ENCODE measurements at places on chromosomes 16 and 17. TPM values are rescaled to one million over a fixed set of nuclear protein-coding genes. Genes with fewer than 3 reads are reported as not detected.

- H3K4me3 ChIP-seq, result no peak overlapping the region
- no peaks in the 10 kb centered on the region for H3K27me3 ChIP-seq
- H3K4me1 ChIP-seq, result peaks cover 14% of the 10 kb centered on the region
- H3K27ac ChIP-seq, result peak overlapping the region; percentile 40
- peak; percentile 66 for DNase-seq
Measured at GRCh38 chr16:30184891-30185682, 1.7 kb downstream of the CORO1A start.

- peaks cover 7% of the 10 kb centered on the region for H3K36me3 ChIP-seq
- H3K27ac ChIP-seq, result no peak overlapping the region
- H3K27me3 ChIP-seq, result no peaks in the 10 kb centered on the region
- DNase-seq, result no peak
- H3K4me1 ChIP-seq, result no peaks in the 10 kb centered on the region
Measured at GRCh38 chr16:68183046-68183445, 52.9 kb downstream of the ESRP2 start.

- H3K27me3 ChIP-seq, result no peaks in the 10 kb centered on the region
- DNase-seq, result no peak
- H3K36me3 ChIP-seq, result no peaks in the 10 kb centered on the region
- no peak overlapping the region for H3K4me3 ChIP-seq
- H3K4me1 ChIP-seq, result no peaks in the 10 kb centered on the region
- H3K27ac ChIP-seq, result no peak overlapping the region
Measured at GRCh38 chr17:50976951-50977472, 110.9 kb upstream of the TOB1 start.

GRCh38 chr17:29102046-29102445 is 59.1 kb downstream of the PIPOX start:
- no peaks in the 10 kb centered on the region for H3K4me1 ChIP-seq
- H3K4me3 ChIP-seq, result no peak overlapping the region
- no peak for DNase-seq
- H3K27ac ChIP-seq, result no peak overlapping the region
- H3K36me3 ChIP-seq, result peaks cover 33% of the 10 kb centered on the region

GRCh38 chr16:3536851-3537250 is 36.0 kb downstream of the CLUAP1 start:
- no peaks in the 10 kb centered on the region for H3K27me3 ChIP-seq
- peaks cover 20% of the 10 kb centered on the region for H3K4me1 ChIP-seq
- no peak overlapping the region for H3K4me3 ChIP-seq
- H3K36me3 ChIP-seq, result peaks cover 17% of the 10 kb centered on the region

DNA sequence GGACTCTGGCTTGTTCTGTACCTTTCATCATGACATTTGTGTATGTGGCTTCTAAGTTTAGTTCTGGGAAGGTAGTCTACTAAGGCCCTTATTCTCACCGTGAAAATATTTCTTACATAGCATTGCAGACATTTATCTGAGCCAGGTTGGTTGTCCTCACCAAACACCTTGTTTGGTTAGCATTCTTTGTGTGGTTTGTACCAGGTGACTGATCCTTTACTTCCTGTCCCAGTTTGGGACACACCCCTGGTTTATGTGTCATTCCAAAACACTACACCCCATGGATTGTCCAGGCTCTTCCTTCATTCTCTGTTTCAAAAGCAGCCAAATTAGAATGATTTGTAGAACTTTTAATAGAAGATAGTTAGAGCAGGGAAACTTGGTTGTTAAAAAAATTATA is 23.2 kb upstream of the DUSP14 start:
- no peak overlapping the region for H3K27ac ChIP-seq
- H3K4me3 ChIP-seq, result no peak overlapping the region
- DNase-seq, result no peak
- H3K36me3 ChIP-seq, result peaks cover 18% of the 10 kb centered on the region
- H3K4me1 ChIP-seq, result no peaks in the 10 kb centered on the region
- H3K27me3 ChIP-seq, result no peaks in the 10 kb centered on the region

- no peak for DNase-seq
- H3K27ac ChIP-seq, result no peak overlapping the region
- H3K27me3 ChIP-seq, result no peaks in the 10 kb centered on the region
- H3K4me3 ChIP-seq, result no peak overlapping the region
Measured at GRCh38 chr16:25625620-25626019, 66.1 kb upstream of the HS3ST4 start.

GRCh38 chr17:2406271-2406902 is 5.5 kb upstream of the MNT start:
- DNase-seq, result peak; percentile 69
- H3K4me3 ChIP-seq, result no peak overlapping the region
- H3K27me3 ChIP-seq, result no peaks in the 10 kb centered on the region
- peaks cover 56% of the 10 kb centered on the region for H3K4me1 ChIP-seq
- H3K36me3 ChIP-seq, result no peaks in the 10 kb centered on the region

- H3K27me3 ChIP-seq, result no peaks in the 10 kb centered on the region
- no peaks in the 10 kb centered on the region for H3K4me1 ChIP-seq
- H3K27ac ChIP-seq, result peak overlapping the region; percentile 93
- DNase-seq, result no peak
Measured at GRCh38 chr16:83955218-83956130, 2.4 kb downstream of the OSGIN1 start.

IRX6 gene
- 0.14 TPM for total RNA-seq

HSD17B1 gene
- total RNA-seq, result 0.36 TPM

PDK2 gene
- 40.3 TPM for total RNA-seq

NPIPA8 gene
- 72.4 TPM for total RNA-seq

All from sigmoid colon (tissue), 7 donors.